ENCODE measurements at places on chromosomes 7 and 10. TPM values are rescaled to one million over a fixed set of nuclear protein-coding genes. Genes with fewer than 3 reads are reported as not detected.

Gene CACUL1
- total RNA-seq: 23.6 TPM

- no peak for DNase-seq
Observed at GRCh38 chr10:124508070-124508667, 46.5 kb downstream of the LHPP start.

Gene COL26A1
- not detected for total RNA-seq

- DNase-seq: no peak
Observed at GRCh38 chr10:6999232-6999925, 411.5 kb downstream of the SFMBT2 start.

Gene ZNF398
- 7.0 TPM for total RNA-seq

DNA sequence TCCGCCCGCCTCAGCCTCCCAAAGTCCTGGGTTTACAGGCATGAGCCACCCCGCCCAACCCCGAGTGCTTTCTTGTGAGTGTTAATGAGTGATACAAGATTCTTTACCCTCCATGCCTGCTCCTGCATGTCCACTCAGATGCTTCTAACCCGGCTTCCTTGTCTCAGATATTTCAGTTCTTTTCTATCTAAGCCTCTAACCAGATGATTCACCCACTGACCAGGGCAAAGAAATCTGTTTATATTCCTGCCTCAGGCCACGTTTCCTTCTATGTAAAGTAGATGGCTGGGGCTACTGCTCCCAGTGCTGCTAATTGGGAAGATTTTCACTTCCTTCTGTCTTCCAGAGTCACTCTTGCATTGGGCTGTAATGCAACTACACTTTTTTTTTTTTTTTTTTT, 395.1 kb upstream of the ANKRD30A start:
- DNase-seq: no peak

DNA sequence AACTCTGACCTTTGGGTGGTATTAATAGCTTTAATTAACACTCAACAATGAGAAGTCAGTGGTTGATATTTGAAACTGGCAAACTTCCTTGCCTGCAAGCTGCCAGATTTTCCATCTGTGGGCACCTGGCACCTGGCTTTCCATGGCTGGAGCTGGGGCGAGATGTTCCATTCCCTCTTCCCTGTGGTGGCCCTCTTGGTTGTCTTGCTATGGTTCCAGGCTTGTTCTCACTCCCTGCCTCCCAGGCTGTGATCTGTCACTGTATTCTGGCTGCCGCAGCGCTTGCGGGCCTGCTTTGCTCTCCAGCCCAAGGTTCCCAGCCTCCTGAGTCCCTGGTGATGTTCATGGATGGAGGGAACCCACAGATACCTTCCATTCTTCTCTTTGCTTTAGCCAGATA, 201.0 kb downstream of the FRMD4A start:
- DNase-seq: no peak

Gene PRLHR
- total RNA-seq: not detected

GRCh38 chr7:114711241-114711640, 210.7 kb upstream of the MDFIC start:
- no peak for DNase-seq

GRCh38 chr7:95478272-95479037, 7.3 kb upstream of the ASB4 start:
- DNase-seq: no peak

All from Right ventricle myocardium inferior (tissue), 1 donor.